GM23338 (cell line): ENCODE measurements at places on chromosomes 4 and X. TPM values are rescaled to one million over a fixed set of nuclear protein-coding genes. Genes with fewer than 3 reads are reported as not detected.

DNA sequence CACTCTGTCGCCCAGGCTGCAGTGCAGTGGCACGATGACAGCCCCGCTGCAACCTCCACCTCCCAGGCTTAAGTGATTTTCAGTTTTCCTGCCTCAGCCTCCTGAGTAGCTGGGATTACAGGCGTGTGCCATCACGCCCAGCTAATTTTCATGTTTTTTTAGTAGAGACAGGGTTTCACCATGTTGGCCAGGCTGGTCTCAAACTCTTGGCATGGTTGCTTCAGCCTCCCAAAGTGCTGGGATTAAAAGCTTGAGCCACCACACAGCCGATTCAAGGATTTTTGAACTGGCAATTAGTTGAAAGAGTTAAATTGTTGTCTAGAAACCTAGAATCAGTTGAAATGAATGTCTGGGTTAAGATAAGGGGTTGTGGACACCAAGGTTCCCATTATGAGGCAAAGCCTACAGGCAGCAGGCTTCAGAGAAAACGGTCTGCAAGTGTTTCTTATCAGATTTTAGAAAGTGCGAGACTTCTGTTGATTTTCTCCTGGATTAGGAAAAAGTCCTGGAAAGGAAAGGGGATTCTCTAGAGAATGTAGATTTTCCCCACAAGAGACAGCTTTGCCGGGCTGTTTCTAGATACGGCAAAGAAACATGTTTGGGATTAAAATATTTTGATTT is 8.3 kb upstream of the CCNI start:
- no peaks in the 10 kb centered on the region for H3K36me3 ChIP-seq
- DNase-seq, result no peak
- no peaks in the 10 kb centered on the region for H3K27me3 ChIP-seq
- H3K27ac ChIP-seq, result no peak overlapping the region
- no peak overlapping the region for H3K4me3 ChIP-seq

- peaks cover 14% of the 10 kb centered on the region for H3K4me1 ChIP-seq
- no peak overlapping the region for H3K4me3 ChIP-seq
- no peak overlapping the region for H3K27ac ChIP-seq
- H3K27me3 ChIP-seq, result no peaks in the 10 kb centered on the region
- no peak for DNase-seq
- H3K36me3 ChIP-seq, result no peaks in the 10 kb centered on the region
These were observed 161.9 kb downstream of the ZNF518B start for GRCh38 chr4:10295301-10295700.

GRCh38 chr4:88448889-88449288 is 8.0 kb upstream of the HERC5 start:
- H3K27me3 ChIP-seq, result no peaks in the 10 kb centered on the region
- no peak overlapping the region for H3K4me3 ChIP-seq
- H3K27ac ChIP-seq, result no peak overlapping the region
- H3K4me1 ChIP-seq, result peaks cover 8% of the 10 kb centered on the region; the same call in 1 of the 2 replicates
- no peaks in the 10 kb centered on the region for H3K36me3 ChIP-seq
- no peak for DNase-seq

Gene SMIM9
- total RNA-seq, result not detected in 2 replicates

Gene TGIF2LX
- not detected in 2 replicates for total RNA-seq
